Right forelimb (tissue), 1 donor: ENCODE measurements at places on chromosomes 6 and 20.

- DNase-seq, result no peak
Measured at GRCh38 chr20:9838035-9838377, 870 bp downstream of the PAK5 start.

DNA sequence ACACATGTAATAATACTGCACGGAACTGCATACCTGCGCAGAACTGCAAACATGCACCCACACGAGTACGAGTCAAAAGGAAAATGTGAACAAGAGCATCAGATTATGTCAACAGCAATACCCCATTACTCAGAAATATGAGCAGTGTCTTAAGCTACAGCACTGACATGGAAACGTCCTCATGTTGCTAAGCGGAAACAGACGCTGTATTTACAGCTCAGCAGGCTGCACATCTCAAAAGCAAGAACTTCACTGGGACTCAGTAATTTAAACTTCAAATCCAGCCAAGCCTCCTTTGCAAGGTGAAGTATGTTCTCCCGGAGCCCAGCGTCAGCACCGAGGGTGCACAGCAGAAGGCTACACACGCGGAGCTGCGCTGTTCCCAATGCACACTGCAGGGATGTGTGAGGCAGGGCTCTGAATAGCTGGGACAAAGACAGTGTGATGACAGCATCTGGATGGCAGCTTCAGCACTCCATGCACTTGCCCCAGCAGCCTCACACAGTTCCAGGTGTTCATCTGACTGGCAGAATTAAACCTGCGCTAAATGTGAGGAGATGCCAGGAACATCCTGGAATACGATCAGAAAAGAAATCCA is 202.8 kb downstream of the WDR27 start:
- no peak for DNase-seq

GRCh38 chr6:149190224-149190831 is 127.2 kb upstream of the TAB2 start:
- DNase-seq, result no peak

- no peak for DNase-seq
Measured at GRCh38 chr6:115358616-115359015, 702.1 kb downstream of the FRK start.

GRCh38 chr20:18223409-18223808 is 64.9 kb upstream of the ZNF133 start:
- no peak for DNase-seq

DNA sequence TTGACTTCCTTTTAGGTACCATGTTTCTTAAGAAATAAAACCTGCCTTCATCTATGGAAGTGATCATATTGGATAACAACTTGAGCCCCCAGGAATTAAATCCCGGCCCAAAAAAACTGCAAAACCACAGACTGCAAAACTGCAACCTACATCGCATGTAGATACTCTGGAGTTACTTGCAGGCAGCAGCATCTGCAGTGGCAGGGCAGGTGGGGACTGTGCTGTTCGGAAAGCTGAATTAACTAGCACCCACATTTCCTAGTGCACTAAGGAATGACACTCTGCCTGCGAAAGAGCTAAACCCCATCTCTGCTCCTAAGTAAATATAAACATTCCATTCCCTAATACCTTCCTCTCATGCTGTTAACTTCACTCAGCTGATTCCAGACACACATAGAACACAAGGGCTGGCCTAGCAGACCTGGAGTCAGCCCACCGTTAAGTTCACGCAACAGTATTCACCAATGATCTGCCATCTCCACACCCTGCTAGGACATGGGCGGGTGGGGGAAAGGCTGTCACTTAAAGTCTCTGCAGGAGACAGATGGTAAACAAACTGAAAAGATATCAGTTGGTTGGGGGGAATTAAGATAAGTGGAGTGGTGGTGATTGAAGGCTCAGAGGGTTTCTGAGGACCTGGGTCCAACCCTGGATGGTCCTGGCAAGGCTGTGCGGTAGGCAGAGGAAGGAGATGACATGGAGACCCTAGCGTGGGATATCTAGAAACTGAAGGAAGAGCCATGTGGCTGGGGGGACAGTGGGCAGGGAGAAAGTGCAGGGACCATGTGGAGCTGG is 128.4 kb downstream of the SYCP2 start:
- peak; percentile 32 for DNase-seq

- no peak for DNase-seq
Measured at GRCh38 chr6:126063512-126064146, 77.3 kb downstream of the TRMT11 start.
